ENCODE measurements at places on chromosomes 1 and 21. TPM values are rescaled to one million over a fixed set of nuclear protein-coding genes. Genes with fewer than 3 reads are reported as not detected.

GRCh38 chr1:187236199-187236598 is 407.4 kb downstream of the PLA2G4A start:
- DNase-seq: peak; percentile 21

GRCh38 chr1:61463220-61463619 is 261.7 kb downstream of the TM2D1 start:
- no peak for DNase-seq

- peak; percentile 22 for DNase-seq
These were observed 730 bp downstream of the NOS1AP start for GRCh38 chr1:162070094-162070748.

TNFAIP8L2 gene
- total RNA-seq: 2.7 TPM

KRTAP19-3 gene
- total RNA-seq: not detected

AIRE gene
- 0.10 TPM for total RNA-seq

VPS45 gene
- 51.6 TPM for total RNA-seq

Measured in tongue (tissue), 3 donors.